Transverse colon (tissue), 4 donors: ENCODE measurements at places on chromosomes 1 and 21. TPM values are rescaled to one million over a fixed set of nuclear protein-coding genes. Genes with fewer than 3 reads are reported as not detected.

The SLAMF6 gene
- 2.3 TPM for total RNA-seq

The C1orf226 gene
- total RNA-seq, result 13.1 TPM

The DMBX1 gene
- not detected for total RNA-seq

The PLA2G2D gene
- total RNA-seq, result not detected

The PROK1 gene
- total RNA-seq, result not detected

The LIN28A gene
- not detected for total RNA-seq

The PLA2G2C gene
- 0.14 TPM for total RNA-seq

The GCSAML gene
- total RNA-seq, result 0.20 TPM

The C1orf116 gene
- total RNA-seq, result 25.7 TPM

The RGSL1 gene
- total RNA-seq, result not detected

The SRGAP2 gene
- total RNA-seq, result 22.9 TPM

The SEMA6C gene
- total RNA-seq, result 1.8 TPM

The KRTAP19-1 gene
- total RNA-seq, result not detected

The GNG5 gene
- 169 TPM for total RNA-seq
